ENCODE measurements at places on chromosomes 5 and 9. TPM values are rescaled to one million over a fixed set of nuclear protein-coding genes. Genes with fewer than 3 reads are reported as not detected.

The TAF11L10 gene
- not detected for total RNA-seq

The ZNF483 gene
- total RNA-seq: 13.0 TPM

The FST gene
- total RNA-seq: 12.7 TPM

The ENTPD8 gene
- total RNA-seq: 1.4 TPM

The MPDZ gene
- 190 TPM for total RNA-seq

The SOHLH1 gene
- not detected for total RNA-seq

The RMRP gene
- 21,148 TPM for total RNA-seq

The OR1Q1 gene
- not detected for total RNA-seq

The EXOSC3 gene
- total RNA-seq: 38.8 TPM

The DMAC1 gene
- total RNA-seq: 60.0 TPM

The PTPRD gene
- total RNA-seq: 109 TPM
